ENCODE measurements at places on chromosomes 1 and 21. TPM values are rescaled to one million over a fixed set of nuclear protein-coding genes. Genes with fewer than 3 reads are reported as not detected.

RIPK4 gene
- polyA plus RNA-seq, result 22.4 TPM

OR2T29 gene
- not detected for polyA plus RNA-seq

SLC22A15 gene
- polyA plus RNA-seq, result 5.7 TPM

ZMYND12 gene
- 5.6 TPM for polyA plus RNA-seq

SPRR5 gene
- polyA plus RNA-seq, result not detected

SPSB1 gene
- 14.5 TPM for polyA plus RNA-seq

CDCA8 gene
- polyA plus RNA-seq, result 15.9 TPM

LCE2C gene
- not detected for polyA plus RNA-seq

SPRR4 gene
- not detected for polyA plus RNA-seq

ZNF697 gene
- polyA plus RNA-seq, result 22.3 TPM

KCNH1 gene
- 0.32 TPM for polyA plus RNA-seq

SYT6 gene
- polyA plus RNA-seq, result 1.7 TPM

CD1E gene
- polyA plus RNA-seq, result not detected

ANGPTL3 gene
- polyA plus RNA-seq, result 6.5 TPM

REN gene
- polyA plus RNA-seq, result 124 TPM

PSMB2 gene
- 94.8 TPM for polyA plus RNA-seq

CD2 gene
- polyA plus RNA-seq, result 0.10 TPM

PKP1 gene
- polyA plus RNA-seq, result 0.21 TPM

KIF21B gene
- 2.6 TPM for polyA plus RNA-seq

AQP10 gene
- polyA plus RNA-seq, result 0.10 TPM

SNAP47 gene
- polyA plus RNA-seq, result 45.4 TPM

NTRK1 gene
- polyA plus RNA-seq, result 1.3 TPM

TCHH gene
- 0.05 TPM for polyA plus RNA-seq

PTGER3 gene
- polyA plus RNA-seq, result 55.2 TPM

TRAPPC10 gene
- polyA plus RNA-seq, result 38.2 TPM

FAM167B gene
- 10.3 TPM for polyA plus RNA-seq

SLC30A2 gene
- polyA plus RNA-seq, result 6.8 TPM

KCTD3 gene
- 73.4 TPM for polyA plus RNA-seq

RGS18 gene
- 5.8 TPM for polyA plus RNA-seq

CYP4X1 gene
- polyA plus RNA-seq, result 8.2 TPM

ANKRD65 gene
- polyA plus RNA-seq, result 6.6 TPM

WDR3 gene
- polyA plus RNA-seq, result 33.3 TPM

TRIM67 gene
- polyA plus RNA-seq, result 0.08 TPM

HEYL gene
- polyA plus RNA-seq, result 26.3 TPM

IFI44L gene
- polyA plus RNA-seq, result 8.5 TPM

NCSTN gene
- 160 TPM for polyA plus RNA-seq

C1orf53 gene
- 3.7 TPM for polyA plus RNA-seq

CCDC27 gene
- polyA plus RNA-seq, result 0.22 TPM

PPFIA4 gene
- polyA plus RNA-seq, result 7.9 TPM
